ENCODE measurements at places on chromosomes 3 and 15. TPM values are rescaled to one million over a fixed set of nuclear protein-coding genes. Genes with fewer than 3 reads are reported as not detected.

DNA sequence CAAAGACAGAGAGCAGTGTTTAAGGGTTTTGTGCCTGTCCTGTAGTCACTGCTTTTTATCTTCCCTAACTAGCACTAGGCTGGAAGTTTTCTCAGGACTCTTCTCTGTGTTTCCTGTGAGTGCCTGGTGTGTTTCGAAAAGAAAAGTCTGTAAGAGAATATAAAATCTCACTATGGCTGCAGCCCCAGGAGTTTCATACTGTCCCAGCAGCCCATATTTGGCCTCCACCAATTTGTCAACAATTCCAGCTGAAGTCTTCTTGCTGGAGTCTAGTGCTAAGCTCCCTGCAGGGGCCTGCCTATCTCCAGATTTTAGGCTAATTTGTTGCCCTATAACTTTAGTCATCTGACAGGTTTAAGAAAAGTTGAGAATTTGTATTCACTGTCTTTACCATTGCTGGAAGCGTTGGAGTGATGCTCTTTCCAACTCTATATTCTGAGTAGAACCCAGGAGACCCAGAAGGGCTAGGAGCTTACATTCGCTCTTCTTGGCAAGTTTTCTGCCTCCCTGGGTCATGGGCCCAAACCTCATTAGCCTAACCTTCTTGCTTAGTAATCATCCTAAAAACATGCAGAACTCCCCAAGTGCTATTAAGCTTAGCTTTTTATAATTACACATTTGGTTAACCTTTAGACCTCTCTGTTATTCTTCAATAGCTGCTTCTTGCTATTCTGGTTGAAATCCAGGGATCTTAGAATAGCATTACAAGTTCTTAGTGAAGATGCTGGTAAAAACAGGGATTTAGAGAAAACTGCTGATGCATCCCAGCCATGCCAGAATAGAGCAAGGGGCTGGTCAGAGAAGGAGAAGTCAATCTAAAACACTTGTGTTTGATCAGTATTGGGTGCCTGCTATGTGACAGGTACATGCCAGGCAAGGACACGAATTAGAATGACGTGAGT lies 283.1 kb downstream of the NEK10 start:
- DNase-seq = no peak

DNA sequence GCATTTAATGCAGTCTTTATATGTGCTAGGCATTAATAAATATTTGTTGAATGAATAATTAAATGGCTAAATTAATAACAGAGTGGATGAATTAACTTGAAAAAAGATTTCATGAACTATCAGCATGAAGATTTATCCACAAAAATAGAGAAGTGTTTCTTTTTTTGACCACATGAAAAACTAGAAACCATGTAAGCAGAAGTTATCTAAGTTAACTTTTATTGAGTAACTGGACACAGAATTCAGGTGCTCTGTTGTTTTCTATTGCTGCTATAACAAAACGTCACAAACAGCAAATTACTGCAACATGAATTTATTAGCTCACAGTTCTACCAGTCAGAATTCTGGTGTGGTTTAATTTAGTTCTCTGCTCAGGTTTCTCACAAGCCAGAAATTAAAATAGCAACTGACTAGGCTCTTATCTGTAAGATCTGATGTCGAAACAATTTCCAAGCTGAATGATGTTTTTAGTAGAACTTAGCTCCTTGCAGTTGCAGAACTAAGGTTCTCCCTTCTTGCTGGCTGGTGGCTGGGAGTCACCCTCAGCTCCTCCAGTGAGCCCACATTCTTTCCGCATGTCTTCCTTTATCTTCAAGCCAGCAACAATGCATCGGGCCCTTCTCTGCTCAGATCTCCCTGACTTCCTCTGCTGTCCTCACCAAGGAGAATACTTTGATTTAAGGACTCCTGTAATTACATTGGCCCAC lies 810.2 kb upstream of the ALCAM start:
- no peak for DNase-seq

EPB42 gene
- total RNA-seq = 1.4 TPM

DNA sequence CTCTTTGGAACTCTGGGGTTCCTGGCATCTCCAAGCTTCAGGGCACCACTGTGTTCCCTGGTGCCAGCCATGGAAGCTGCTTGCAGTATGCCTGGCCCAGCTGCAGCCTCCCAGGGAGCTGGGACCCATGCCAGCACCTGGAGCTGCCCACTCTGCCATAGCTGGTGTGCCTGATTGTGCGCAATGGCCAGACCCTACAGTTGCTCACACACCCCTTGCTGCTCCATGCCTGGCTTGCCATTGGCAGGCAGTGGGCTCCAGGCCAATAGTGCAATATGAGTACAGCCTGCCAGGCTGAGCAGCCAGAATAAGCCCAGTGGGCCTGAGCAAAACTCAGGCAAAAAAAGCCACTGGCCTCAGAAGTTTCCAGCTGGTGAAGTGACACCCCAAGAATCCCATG lies 43.8 kb upstream of the LRRFIP2 start:
- no peak for DNase-seq

DNA sequence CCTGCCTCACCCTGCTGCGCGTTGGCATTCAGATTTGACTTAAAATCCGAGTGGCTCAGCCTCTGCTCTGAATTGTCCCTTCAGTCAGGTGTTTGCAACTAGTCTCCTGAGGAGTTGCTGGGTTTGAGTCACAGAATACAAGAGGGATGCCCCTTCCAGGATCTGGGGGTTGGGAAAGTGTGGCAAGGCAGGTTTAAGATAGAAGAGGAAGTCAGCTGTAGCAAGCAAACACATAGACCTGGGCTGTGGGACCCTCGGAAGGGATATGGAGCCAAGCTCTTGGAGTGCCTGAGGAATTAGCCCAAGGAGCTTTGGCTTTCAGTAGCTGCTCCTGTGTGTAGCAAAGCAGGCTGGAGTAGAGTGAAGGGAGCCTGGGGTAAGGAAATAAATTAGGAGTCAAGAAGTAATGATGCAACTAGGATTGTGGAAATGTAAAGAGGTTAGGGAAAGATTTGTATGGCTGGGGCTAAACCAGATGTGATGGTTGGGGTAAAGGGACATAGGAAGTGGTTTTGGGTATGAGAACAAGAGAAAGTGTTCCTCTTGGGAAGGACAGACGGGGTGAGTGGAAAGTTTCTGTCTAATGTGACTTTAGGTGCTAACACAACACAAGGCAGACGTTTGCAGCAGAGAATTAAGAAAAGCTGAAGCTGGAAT lies 41.2 kb downstream of the RAB7A start:
- DNase-seq = no peak
